ENCODE measurements at places on chromosomes 3 and 15.

GRCh38 chr3:106172101-106172500, 303.3 kb upstream of the CBLB start:
- no peak for DNase-seq

DNA sequence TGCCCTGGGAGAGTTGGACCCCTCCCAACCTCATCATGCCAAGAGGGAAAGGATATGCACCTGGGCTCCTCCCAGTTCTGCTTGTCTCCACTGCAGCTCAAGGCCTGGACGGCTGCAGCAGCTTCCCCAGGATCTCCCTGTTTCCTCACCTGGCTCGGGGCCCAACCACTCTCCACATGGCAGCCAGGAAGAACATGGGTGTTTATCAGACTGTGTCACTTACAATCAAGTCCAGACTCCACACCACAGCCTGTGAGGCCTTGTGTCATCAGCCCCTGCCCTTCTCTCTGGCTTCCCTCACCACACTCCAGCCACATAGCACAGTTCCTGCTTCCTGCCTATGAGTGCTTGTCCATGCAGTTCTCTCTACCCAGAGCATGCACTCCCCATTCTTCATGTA, 534.4 kb downstream of the EPHB1 start:
- DNase-seq: no peak

DNA sequence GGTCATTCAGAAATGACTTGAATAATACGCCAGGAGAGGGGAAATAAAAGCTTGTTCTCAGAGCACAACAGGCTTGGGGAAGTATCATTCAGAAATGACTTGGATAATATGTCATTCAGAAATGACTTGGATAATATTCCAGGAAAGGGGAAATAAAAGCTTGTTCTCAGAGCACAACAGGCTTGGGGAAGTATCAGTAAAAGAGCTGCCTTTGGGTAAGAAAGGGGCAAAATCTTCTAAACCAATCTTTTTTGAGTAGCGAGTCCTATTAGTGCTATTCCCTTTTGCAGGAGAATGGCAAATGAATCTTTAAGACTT, 20.9 kb downstream of the GABRR3 start:
- no peak for DNase-seq

DNA sequence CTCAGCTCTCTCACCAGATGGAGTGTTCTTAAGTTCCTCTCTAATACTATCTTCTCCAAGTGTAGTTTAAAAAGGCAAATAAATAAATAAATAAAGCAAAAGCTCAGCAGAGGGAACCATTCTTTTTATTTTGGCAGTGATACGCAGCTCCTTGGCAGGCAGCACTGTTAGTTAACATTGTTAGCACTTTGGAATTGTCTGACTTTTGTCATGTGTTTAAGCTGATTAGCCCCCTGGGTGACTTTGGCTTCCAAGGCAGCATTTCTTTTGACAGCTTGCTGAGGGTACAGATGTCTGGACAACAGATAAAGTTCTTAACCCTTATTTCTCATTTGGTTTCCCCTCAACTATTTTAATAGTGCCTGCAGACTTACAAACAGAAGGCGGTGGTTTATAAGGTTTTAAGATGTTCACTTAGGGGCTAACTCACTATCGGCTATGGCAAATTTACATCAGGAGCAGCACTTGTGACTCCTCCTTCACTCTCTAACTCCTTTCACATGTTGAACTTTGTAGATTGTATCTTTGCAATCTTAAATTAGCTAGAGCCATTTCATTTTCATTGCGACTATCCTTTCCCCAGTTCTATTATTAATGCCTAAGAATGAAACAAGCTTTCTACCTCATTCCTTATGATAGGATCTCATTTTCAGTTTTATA, 213.4 kb downstream of the ZBBX start:
- DNase-seq: no peak

- no peak for DNase-seq
Measured at GRCh38 chr3:47890126-47890827, 87.3 kb downstream of the DHX30 start.

- DNase-seq: no peak
Measured at GRCh38 chr15:74653426-74654102, 37.9 kb downstream of the CLK3 start.

DNA sequence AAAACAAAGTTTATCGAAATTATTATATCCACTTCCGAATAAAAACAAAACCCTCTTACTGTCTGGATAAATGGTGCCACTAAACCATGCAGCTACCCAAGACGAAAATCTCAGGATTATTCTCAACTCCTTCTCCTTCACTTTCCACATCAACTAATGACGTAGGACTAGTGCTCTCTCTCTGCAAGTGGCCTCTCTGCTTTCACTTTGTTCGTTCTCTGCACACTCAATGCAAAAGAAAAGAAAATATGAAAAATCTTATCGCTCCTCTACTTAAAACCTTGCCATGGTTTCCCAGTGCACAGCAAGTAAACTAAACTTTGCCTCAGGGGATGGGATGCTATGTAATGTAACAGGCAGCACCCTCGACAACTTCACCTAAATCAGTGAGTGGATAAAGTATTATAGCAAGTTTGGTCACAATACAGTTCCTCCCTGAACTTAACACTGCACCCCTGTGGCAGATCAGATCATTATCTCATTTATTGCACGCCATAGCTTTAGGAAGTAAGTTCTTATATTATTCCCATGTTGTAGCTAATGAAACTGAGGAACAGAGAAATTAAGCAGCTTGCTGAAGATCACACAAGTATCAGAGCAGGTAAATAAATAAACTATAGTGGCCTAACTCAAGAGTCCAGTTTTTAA, 262.7 kb upstream of the GADL1 start:
- DNase-seq: no peak

DNA sequence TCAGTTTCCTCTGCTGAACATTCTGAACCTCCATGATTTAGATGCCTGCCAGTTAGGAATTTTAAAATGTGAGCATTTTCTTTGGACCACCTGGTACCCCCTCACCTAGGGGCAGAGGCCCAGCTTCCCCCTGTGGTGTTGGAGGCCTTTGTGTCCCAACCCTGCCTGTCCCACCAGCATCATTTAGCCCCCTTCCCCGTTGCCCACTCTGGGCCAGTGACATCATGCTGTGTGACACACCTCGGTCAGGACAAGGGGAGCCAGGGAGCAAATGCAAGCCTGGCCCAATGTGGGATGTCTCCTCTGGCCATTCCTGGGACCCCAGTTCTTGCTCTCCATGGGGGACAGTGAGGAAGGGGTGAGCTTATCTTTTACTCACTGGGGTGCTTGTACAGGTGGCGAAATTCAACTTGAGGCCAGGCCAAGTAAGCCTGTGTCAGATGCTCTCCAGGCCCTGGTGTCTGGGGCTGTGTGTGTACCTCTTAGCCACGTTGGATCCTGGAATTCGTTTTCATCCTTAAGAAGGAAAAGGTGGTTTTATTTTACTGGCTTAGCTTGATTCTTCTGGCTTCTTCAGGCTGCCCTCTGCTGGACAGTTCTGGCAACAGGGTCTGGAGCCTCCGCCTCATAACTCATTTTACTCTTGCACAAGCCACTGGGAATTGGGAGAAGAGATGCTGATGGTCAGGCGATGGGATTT, 49.7 kb upstream of the MYZAP start:
- no peak for DNase-seq

- no peak for DNase-seq
Measured at GRCh38 chr15:36884936-36885635, 215.3 kb downstream of the MEIS2 start.

DNA sequence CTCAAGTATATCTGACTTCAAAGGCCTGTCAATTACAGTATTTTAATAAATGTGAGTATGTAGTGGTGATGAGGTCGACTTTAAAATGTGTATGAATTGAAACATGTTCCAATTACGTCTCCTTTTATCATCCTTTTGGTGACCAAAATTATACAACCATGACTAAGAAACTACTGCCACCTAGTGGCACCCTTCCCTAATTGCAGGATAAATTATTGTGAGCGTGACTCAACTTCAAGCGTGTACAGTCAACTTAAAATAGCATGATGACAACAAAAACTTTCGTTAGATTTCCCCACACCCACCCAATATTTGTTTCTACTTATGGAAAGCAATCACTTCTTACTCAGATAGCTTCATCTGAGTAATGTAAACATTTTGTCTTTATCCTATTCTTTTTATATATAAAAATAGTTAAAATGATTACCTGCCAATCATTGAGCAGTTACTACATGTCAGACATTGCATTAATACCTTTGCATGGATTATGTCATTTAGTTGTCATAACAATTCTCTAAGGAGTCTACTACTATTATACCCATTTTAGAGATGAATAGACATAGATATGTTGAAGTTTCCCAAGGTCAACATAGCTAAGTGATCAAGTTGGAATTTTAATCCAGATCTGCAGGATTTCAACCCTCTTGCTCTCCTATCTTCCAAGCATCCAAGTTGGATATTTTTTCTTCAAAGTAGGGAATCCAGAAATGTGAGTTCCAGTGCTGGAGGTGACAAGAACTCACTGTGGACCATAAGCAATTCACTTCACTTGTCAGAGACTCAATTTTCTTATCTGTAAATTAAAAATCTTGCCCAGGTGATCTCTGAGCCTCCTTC, 106.0 kb downstream of the MEX3B start:
- DNase-seq: no peak

GRCh38 chr3:95335517-95335916, 1272.7 kb downstream of the NSUN3 start:
- no peak for DNase-seq

- DNase-seq: peak; percentile 82
Measured at GRCh38 chr15:75738647-75739325, 26.1 kb upstream of the CSPG4 start.

GRCh38 chr3:124282751-124283651, 291.1 kb upstream of the ROPN1 start:
- DNase-seq: no peak

DNA sequence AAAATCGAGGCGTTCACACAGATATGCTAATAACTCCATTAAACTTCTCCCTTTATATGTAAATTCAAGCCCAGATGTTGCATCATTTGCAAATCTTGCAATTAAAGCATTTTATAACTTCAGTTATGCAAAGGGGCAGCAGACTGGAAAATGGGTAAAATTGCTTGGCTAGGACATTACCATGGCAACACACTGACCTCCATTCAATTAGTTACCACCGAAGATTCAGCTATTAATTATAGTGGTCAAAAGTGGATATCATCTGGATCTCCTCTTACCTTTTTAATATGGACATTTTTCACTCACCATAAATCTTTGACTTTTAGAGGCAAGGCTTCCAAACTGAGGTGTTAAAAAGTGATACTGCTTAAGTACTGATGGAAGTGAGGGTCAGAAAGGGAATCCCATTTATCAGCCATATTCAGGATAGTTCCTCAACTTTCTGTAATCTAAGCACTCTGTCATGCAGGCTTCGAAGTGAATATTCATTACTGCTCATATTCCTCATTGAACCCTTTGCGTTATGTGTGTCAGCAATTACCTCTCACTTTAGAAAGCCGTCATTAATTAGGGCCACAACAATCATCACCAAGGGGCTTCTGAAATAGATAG, 386.2 kb upstream of the ROBO2 start:
- no peak for DNase-seq

All from central memory CD8-positive, alpha-beta T cell (primary cell).